Right lobe of liver (tissue), 6 donors: ENCODE measurements at places on chromosomes 1 and 21. TPM values are rescaled to one million over a fixed set of nuclear protein-coding genes. Genes with fewer than 3 reads are reported as not detected.
A peak's percentile ranks its signal among the peaks of the same experiment; 100 is the strongest.

- H3K4me1 ChIP-seq, result no peaks in the 10 kb centered on the region
- H3K4me3 ChIP-seq, result no peak overlapping the region
- H3K27ac ChIP-seq, result no peak overlapping the region
- no peak for DNase-seq
- no peaks in the 10 kb centered on the region for H3K27me3 ChIP-seq
- no peaks in the 10 kb centered on the region for H3K36me3 ChIP-seq
Measured at GRCh38 chr1:33548319-33548718, 75.9 kb downstream of the ZSCAN20 start.

DNA sequence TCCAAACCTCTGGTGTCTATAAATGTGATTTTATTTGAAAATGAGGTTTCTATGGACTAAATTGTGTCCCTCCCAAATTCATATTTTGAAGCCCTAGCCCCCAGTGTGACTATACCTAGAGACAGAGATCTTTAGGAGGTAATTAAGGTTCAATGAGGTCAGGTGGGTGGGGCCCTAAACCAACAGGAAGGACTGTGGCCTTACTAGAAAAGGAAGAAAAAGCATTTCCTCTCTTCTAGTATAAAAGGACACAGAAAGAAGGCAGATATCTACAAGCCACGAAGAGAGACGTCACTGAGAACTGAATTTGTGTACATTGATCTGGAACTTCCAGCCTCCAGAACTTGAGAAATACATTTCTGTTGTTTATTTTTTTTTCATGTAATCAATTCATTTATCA lies 123.1 kb upstream of the RUNX1 start:
- H3K27ac ChIP-seq, result no peak overlapping the region
- no peaks in the 10 kb centered on the region for H3K27me3 ChIP-seq
- no peaks in the 10 kb centered on the region for H3K4me1 ChIP-seq
- no peak overlapping the region for H3K4me3 ChIP-seq
- DNase-seq, result no peak

GRCh38 chr1:15722836-15723532 lies 13.1 kb upstream of the SLC25A34 start:
- no peaks in the 10 kb centered on the region for H3K27me3 ChIP-seq
- no peak overlapping the region for H3K27ac ChIP-seq

DNA sequence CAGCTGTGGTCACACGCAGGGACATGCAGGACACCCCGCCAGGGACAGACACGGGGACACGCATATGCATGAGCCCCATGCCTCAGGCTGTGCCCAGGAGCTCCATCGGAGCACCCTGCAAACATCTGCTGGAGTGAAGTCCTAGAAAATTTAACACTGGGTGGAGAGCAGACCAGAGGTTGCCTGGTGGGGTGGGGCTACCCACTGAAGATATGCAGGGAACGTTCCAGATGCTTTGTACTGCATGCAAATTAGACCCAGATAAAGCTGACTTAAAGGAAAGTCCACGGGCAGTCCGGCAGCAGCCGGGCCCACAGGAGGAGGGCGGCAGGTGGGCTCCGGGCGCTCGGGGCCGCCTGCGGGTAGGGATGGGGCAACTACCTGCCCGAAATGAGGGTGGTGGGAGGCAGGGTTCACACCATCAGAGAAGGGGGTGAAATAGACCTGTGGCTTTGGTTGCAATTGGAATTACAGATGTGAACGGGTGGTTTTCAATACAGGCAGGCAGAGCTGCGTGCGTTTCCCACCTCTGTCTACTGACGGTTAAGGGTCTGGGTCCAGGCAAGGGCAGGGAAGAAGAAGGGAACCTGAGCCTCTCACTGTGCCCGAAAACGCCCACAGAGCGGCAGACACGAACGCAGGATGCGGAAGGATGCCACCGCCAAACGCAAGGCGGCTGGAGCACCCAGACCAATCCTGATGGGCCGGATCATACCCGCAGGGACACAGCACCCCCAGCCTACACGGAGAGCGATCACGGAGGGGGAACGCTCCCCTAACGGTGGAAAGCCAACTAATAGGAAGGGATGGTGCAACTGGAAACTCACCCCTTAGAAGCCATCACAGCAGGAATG lies 21.0 kb downstream of the CFAP74 start:
- no peak overlapping the region for H3K4me3 ChIP-seq
- H3K4me1 ChIP-seq, result no peaks in the 10 kb centered on the region
- H3K27ac ChIP-seq, result no peak overlapping the region
- no peaks in the 10 kb centered on the region for H3K27me3 ChIP-seq

OXCT2 gene
- 2.4 TPM for total RNA-seq

RIT1 gene
- total RNA-seq, result 4.9 TPM

GRCh38 chr1:86207323-86207722 lies 50.8 kb upstream of the COL24A1 start:
- H3K27me3 ChIP-seq, result no peaks in the 10 kb centered on the region
- no peak for DNase-seq
- no peaks in the 10 kb centered on the region for H3K36me3 ChIP-seq
- no peak overlapping the region for H3K4me3 ChIP-seq
- H3K4me1 ChIP-seq, result no peaks in the 10 kb centered on the region

- H3K36me3 ChIP-seq, result no peaks in the 10 kb centered on the region
- no peak for DNase-seq
- no peaks in the 10 kb centered on the region for H3K4me1 ChIP-seq
- H3K27me3 ChIP-seq, result no peaks in the 10 kb centered on the region
Measured at GRCh38 chr1:84247425-84248220, 53.9 kb upstream of the SAMD13 start.

GRCh38 chr1:21378705-21379494 lies 61.0 kb upstream of the NBPF3 start:
- no peak overlapping the region for H3K4me3 ChIP-seq
- no peak overlapping the region for H3K27ac ChIP-seq
- no peaks in the 10 kb centered on the region for H3K27me3 ChIP-seq
- no peaks in the 10 kb centered on the region for H3K36me3 ChIP-seq

SELL gene
- total RNA-seq, result 2.2 TPM

- no peak overlapping the region for H3K4me3 ChIP-seq
- no peaks in the 10 kb centered on the region for H3K4me1 ChIP-seq
- no peak overlapping the region for H3K27ac ChIP-seq
- no peaks in the 10 kb centered on the region for H3K27me3 ChIP-seq
- no peaks in the 10 kb centered on the region for H3K36me3 ChIP-seq
Measured at GRCh38 chr1:47812904-47813514, 184.2 kb downstream of the TRABD2B start.

DNA sequence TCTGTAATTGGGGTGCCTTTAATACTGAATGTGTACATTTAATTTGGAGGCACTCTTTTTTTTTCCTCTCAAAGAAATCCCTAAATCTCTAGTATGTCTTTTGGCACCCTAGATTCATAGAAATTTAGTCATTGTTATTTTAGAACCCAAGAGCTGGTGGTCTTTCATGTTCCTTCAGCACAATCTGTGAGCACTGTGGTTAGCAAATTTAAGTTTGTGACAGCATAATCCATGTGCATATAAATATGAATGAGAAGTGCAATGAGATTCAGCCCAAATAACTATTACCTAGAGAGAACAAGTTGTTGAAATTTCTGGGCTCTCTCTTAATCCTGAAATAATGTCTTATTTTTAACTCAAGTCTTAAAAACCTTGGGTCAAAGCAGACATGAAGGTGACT lies 4.5 kb downstream of the PPP1R8 start:
- no peaks in the 10 kb centered on the region for H3K36me3 ChIP-seq
- H3K27me3 ChIP-seq, result no peaks in the 10 kb centered on the region
- H3K27ac ChIP-seq, result no peak overlapping the region
- no peak for DNase-seq
- no peak overlapping the region for H3K4me3 ChIP-seq

HSD3B2 gene
- not detected for total RNA-seq

DNA sequence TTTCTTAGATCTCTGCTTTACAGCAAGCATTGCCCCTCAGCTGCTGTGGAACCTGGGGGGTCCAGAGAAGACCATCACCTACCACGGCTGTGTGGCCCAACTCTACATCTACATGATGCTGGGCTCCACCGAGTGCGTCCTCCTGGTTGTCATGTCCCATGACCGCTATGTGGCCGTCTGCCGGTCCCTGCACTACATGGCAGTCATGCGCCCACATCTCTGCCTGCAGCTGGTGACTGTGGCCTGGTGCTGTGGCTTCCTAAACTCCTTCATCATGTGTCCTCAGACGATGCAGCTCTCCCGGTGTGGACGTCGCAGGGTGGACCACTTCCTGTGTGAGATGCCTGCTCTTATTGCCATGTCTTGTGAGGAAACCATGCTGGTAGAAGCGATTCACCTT lies 33.4 kb upstream of the OR2B11 start:
- no peaks in the 10 kb centered on the region for H3K4me1 ChIP-seq
- H3K27me3 ChIP-seq, result no peaks in the 10 kb centered on the region
- no peak overlapping the region for H3K27ac ChIP-seq
- H3K36me3 ChIP-seq, result no peaks in the 10 kb centered on the region
- no peak for DNase-seq
- H3K4me3 ChIP-seq, result no peak overlapping the region

DNA sequence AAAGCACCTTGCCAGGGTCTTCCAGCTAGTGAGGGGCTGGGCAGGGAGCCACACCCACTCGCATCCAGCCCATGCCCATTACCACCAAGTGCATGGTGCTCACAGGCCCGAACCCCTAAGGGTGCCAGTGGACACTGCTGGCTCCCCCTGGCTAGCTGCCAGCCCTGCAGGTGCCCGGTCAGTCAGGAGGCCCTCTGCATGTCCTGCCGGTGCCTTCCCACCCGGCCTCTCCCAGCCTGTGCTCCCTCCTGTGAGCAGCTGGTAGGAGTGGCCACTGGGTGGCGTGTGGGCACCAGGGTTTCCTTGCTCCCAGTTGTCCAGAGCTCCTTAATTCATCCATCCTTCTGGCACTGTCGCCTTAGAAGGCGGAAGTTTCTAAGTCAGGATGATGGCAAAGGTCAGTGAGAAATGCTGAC lies 33.4 kb downstream of the QSOX1 start:
- H3K36me3 ChIP-seq, result no peaks in the 10 kb centered on the region
- no peaks in the 10 kb centered on the region for H3K4me1 ChIP-seq
- H3K27me3 ChIP-seq, result no peaks in the 10 kb centered on the region
- peak; percentile 74 for DNase-seq
- H3K27ac ChIP-seq, result no peak overlapping the region

DNA sequence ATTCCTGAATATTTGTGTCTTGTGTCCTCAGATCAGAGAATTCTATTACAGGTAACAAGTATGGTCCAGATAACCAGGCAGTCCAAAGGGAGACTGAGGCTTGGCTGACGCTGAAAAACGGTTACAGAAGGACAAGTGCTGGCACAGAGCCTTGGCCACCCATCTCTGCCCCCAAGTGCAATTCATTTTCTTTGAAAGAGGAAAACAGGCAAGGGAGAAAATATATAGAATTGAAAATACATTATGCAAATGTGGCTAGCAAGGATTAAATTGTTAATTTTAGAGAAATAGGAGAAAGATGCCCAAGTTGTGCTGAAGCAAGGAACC lies 1.2 kb downstream of the SORT1 start:
- no peak for DNase-seq
- H3K36me3 ChIP-seq, result peaks cover under 1% of the 10 kb centered on the region
- H3K4me3 ChIP-seq, result no peak overlapping the region
- no peaks in the 10 kb centered on the region for H3K27me3 ChIP-seq
- no peak overlapping the region for H3K27ac ChIP-seq
- H3K4me1 ChIP-seq, result no peaks in the 10 kb centered on the region

- DNase-seq, result no peak
- H3K27ac ChIP-seq, result no peak overlapping the region
- H3K4me3 ChIP-seq, result no peak overlapping the region
- H3K27me3 ChIP-seq, result no peaks in the 10 kb centered on the region
- H3K4me1 ChIP-seq, result no peaks in the 10 kb centered on the region
- H3K36me3 ChIP-seq, result no peaks in the 10 kb centered on the region
Measured at GRCh38 chr1:59367301-59368007, 70.6 kb downstream of the FGGY start.

SYT6 gene
- total RNA-seq, result not detected

DNA sequence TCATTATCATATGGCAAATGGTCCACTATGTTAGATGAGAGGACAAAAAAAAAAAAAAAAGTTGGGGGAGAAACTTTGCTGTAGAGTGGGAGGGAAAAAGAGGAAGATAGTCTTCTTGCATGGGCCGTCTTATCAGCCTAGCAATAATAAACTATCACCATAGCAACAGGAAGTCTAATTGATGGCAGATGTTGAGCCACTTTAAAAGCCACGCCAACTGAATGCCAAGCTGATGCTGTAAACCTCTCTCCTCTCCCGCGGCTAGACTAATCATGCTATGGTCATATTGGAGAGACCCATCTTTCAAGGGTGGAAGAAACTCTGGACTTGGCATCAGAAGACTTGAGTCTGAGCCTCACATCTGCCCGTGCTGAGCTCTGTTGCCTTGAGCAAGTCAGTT lies 122.2 kb upstream of the HOOK1 start:
- no peak overlapping the region for H3K4me3 ChIP-seq
- no peaks in the 10 kb centered on the region for H3K4me1 ChIP-seq
- no peak overlapping the region for H3K27ac ChIP-seq

GRCh38 chr1:53341521-53341895 lies 13.6 kb upstream of the LRP8 start:
- DNase-seq, result no peak
- no peak overlapping the region for H3K27ac ChIP-seq
- no peaks in the 10 kb centered on the region for H3K27me3 ChIP-seq
- H3K36me3 ChIP-seq, result no peaks in the 10 kb centered on the region

- no peak overlapping the region for H3K4me3 ChIP-seq
- H3K36me3 ChIP-seq, result no peaks in the 10 kb centered on the region
- no peak overlapping the region for H3K27ac ChIP-seq
- H3K27me3 ChIP-seq, result no peaks in the 10 kb centered on the region
Measured at GRCh38 chr1:225711236-225711937, 58.5 kb upstream of the ENAH start.

SPRR2G gene
- not detected for total RNA-seq

- DNase-seq, result no peak
- H3K27me3 ChIP-seq, result no peaks in the 10 kb centered on the region
- H3K27ac ChIP-seq, result no peak overlapping the region
Measured at GRCh38 chr21:39332175-39332574, 16.7 kb downstream of the HMGN1 start.

DNA sequence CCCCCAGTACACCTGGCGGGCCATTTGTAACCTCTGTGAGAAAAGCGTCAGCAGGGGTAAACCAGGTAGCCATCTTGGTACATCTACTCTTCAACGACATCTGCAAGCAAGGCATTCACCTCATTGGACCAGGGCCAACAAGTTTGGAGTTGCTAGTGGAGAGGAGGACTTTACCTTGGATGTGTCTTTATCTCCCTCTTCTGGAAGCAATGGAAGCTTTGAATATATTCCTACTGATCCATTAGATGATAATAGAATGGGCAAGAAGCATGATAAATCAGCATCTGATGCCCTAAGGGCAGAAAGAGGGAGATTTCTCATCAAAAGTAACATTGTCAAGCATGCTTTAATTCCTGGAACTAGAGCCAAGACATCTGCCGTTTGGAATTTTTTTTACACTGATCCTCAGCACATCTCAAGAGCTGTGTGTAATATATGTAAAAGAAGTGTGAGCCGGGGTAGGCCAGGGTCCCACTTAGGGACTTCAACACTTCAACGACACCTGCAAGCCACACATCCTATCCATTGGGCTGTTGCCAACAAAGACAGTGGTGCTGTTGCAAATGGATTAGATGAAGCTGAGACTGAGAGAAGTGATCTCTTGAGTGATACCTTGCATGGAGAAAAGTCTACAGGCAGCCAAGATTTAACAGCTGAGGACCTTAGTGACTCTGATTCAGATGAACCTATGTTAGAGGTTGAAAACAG lies 2.7 kb downstream of the ZBED6 start:
- no peaks in the 10 kb centered on the region for H3K36me3 ChIP-seq
- no peak overlapping the region for H3K4me3 ChIP-seq
- no peak overlapping the region for H3K27ac ChIP-seq
- DNase-seq, result no peak
- H3K27me3 ChIP-seq, result no peaks in the 10 kb centered on the region

- no peaks in the 10 kb centered on the region for H3K4me1 ChIP-seq
- no peak within 1 kb of the TSS for H3K27ac ChIP-seq
- no peaks in the 10 kb centered on the region for H3K27me3 ChIP-seq
- peak; percentile 51 for DNase-seq
Measured at GRCh38 chr1:202160377-202160940, at the start of gene PTPN7. Gene PTPN7, minus strand, starts transcription at chr1:202160602. Its CDS starts 1,200 bp downstream, at chr1:202159402.

TEKT2 gene
- total RNA-seq, result not detected
